Stimulated activated CD4-positive, alpha-beta T cell treated with anti-CD3 and anti-CD28 coated beads, Interleukin-4, amount 100 ng/mL, for 1 hour (primary cell): ENCODE measurements at places on chromosomes 2 and 18.
A peak's percentile ranks its signal among the peaks of the same experiment; 100 is the strongest.

DNA sequence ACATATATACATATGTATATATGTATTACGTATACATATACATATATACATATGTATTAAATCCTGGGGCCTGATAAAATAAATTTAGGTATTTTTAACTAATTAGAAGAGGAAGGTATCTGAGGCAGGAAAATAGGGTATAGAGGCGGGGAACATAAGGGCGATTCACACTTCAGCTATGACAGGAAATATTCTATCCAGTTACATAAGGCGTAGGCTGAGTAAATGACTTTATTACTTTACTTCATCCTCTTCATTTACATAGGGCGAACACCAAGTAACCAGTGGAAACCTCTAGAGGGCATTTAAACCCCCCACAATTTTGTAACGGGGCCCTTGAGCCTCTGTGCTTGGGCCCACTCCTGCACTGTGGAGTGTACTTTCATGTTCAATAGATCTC lies 167.5 kb downstream of the SOCS6 start:
- no peak for DNase-seq

DNA sequence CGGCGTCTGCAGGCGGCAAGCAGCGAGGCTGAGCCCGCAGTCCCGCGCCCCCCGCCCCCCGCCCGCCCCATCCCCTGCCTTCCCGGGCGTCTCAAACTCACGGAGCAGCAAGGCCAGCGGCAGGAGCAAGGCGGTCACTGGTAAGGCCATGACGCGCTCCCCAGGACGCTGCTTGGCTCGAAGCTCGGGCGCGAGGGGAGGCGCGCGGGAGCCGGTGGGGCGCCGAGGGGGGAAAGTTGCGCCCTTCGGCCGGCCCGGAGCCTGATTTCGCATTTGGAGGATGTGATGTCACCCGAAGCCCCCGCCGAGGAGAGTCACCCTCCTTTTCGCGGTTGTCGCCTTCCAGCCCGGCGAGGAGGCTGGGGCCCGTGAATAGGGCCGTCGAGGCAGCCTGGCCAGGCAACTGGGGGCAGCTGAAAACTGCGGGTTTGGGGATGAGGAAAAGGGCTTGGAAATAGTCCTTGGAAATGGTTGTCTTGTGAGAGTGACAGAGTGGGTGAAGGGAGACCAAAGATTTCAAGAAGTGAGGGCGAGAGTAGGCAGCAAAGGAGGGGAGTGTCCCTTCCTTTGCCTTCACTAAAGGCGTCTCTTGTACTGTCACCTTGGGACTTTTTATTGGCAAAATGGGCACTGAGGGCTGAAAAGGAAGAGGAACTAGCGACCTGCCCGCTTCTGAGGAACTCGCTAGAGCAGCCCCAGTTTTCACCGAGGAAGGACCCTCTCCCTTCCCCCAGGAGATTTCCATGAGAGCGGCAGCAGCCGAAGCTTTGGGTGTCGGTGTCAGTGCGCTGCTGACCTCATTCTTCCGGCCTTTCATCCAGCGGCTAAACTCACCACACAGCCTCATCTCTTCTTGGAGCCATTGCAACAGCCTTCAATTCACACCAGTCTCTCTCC lies at the start of gene CD8A:
Gene CD8A (minus strand): TSS at position 238 of the 897 bp plus-strand sequence. CDS start 88 bp downstream, at position 150.
- peak; percentile 19 for DNase-seq

GRCh38 chr18:63677500-63678225 lies 16.0 kb upstream of the SERPINB3 start:
- no peak for DNase-seq

GRCh38 chr2:237059155-237059875 lies 26.4 kb upstream of the COPS8 start:
- DNase-seq = no peak

DNA sequence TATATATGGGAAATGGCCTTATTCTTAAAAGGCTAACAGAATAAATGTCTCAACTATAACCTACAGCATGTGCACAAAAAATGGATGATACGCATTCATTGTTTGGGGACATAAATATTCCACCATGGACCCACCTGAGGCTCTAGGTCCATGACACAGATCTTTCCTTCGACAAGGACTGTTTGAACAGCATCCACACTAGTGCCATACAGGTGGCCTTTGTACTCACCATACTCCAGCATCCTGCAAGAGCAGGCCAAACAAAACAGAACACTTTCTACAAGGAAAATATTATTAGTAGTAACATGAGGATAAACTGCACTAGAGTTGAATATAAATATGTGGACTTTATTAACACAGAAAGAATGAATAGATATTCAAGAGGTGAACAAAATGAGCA lies 6.1 kb upstream of the TMEM237 start:
- no peak for DNase-seq

DNA sequence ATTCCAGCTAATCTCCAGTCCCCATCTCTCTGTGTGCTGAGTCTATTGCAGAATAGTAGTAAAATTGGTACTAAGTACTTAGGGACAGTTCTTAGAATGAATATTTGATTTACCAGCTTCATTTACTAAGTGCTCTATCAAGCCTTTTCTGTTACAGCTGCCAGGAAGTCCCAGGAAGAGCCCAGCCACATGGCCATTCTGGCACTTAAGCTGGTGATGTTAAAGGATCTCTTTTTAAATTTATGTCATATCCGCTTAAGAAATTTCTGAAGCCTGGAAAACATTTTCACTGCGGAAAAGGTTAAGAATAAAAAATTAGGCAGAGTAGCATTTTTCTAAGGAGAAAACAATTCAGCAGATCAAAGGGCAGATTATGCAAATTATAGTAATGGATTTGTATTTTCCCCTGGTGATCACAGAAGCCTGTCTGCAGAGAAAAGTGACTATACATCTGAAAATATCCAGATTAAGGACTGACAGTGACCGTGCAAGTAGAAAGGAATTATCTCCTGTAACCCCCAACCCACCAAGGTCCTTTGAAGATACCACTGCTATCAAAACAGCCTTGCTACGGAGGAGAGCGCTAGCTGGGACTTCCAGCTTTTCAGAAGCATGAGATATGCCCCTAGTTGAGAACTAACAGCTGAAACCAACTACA lies 260.8 kb downstream of the SH3BP4 start:
- no peak for DNase-seq

GRCh38 chr2:46490521-46491141 lies 11.3 kb downstream of the TMEM247 start:
- no peak for DNase-seq

DNA sequence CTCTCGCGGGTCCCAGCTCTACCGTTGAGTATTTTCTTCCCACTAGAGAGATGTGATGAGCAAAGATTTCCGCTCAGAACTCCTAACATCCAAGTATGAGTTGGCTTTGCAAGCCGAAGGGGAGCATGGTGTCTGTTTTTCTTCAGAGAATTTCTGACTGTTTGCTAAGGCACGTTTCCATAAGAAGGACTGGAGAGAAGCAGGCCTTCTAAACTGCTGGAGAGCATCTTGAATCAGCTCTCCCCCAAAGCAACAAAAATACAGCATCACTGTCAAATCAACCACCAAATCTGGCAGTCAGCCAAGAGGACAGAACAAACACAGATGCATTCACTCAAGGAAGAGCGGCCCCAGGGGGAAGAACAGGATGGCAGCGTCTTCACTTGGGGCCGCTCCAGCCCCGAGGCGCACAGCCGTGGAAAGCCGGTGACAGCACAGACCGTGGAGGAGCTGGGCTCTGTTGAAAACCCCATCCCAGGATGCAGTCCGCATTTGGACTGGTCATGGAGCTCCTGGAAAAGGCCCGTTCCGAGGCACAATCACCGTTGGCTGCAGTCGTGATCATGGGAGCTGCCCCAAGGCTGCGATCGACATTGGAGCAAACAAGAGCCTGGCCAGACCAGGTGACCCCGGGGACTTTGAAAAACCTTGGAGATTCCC lies 101.4 kb downstream of the NFATC1 start:
- DNase-seq = no peak

DNA sequence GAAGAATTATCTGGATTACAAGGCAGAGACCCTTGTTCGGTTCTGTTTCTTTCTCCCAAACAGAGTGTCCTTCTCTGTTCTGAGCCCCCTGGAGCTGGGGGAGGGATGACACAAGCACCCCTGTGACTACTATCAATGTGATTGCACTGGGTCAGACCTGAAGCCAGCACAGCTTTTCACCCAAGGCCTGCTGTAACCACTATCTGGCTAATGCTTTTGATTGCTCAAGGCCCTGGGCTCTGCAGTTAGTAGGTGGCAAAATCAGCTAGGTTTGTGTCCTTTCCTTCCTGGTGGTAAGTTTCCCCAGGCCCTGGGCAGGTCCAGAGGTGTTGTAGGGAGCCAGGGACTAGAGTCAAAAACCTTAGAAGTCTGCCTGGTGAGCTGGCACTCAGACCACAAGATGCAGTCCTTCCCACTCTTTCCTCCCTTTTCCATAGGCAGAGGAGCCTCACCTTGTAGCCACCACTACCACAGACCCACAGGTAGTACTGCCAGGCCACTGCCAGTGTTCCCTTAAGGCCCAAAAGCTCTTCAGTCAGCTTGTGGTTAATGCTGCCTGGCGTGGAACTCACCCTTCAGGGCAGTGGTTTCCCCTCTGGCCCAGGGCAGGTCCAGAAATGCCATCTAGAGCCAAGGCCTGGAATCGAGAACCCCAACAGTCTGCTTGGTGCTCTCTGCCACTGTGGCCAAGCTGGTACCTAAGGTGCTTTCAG lies 83.0 kb downstream of the FAM117B start:
- no peak for DNase-seq

- no peak for DNase-seq
These were observed 74.3 kb upstream of the SLC1A4 start for GRCh38 chr2:64914735-64915509.

- DNase-seq = no peak
These were observed 93.2 kb downstream of the BCL2L11 start for GRCh38 chr2:111213877-111214276.

- DNase-seq = no peak
These were observed 783.7 kb upstream of the TMEFF2 start for GRCh38 chr2:192978395-192978794.

DNA sequence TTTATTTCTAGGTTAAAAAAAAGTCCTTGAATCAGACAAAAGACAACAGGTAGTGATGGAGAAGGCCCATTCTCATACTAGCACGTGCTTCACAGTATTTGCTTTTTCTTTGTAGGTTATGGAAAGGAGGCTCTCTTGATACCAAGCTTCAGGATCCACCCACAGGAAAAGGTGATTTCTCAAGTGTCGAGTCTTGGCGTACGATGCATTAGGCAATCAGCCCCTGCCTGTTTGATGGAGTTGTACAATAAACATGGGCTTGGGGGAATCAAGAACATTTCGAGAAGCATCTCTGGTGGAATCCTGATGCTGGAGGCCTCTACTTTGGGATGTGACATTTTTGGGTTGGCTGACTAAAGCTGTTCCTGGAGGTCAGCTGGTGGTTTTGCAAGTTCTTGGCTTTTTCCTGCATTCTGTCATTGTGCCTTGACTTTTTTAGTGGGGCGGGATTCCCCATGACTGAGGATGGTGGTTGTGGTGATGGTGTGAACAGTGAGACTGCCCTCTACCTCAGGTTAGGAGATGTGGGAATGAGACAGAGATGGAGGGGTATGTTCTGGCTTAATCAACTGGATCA lies 231.5 kb upstream of the SPRED2 start:
- DNase-seq = no peak

- no peak for DNase-seq
These were observed 56.7 kb downstream of the MALT1 start for GRCh38 chr18:58727776-58728500.

DNA sequence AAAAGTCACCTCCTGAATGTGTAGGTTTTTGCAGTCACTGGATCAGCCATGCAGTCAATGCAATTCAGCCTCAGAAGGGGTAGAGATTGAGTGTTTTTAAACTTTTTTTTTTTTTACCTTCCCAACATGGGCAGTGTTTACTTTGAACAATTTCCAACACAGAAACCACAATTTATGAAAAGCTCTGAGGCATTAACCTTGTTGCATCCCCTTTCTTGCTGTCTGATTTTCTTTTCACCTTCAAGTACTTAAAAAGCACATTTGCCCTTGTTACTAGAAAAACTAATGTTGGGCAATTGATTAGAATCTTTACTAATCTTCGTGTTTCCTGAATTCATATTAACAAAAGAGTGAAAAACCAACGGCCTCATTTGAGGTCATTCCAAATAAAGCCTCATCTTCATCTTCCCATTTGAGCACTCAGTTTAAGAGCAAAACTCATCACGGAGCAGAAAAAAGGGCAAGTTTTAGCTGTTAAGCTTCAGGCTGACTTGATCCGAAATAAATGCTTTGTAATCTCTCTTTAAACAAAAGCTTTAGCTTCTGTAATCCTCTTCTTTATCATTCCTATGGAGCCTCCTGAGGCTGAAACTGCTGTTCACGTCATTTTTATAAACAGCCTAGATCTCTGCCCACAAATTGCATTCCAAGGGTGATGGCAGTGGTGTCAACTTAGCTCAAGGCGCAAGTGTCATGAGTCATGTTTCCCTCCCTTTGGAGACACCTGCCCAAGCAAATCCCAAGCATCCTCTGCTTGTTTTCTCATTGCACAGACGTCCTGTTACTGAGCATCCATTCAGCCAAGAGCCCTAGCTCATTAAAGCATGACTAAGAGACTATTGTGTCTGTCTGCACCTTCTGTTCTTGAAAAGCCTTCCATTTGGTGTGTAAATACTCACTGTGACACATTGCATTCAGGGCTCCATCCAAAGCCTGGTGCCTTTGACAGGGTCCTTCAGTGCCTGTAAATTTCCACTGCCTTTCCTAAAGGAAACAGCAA lies 107.7 kb downstream of the HNMT start:
- no peak for DNase-seq

GRCh38 chr2:20450201-20450999 lies 3.5 kb downstream of the RHOB start:
- DNase-seq = no peak

DNA sequence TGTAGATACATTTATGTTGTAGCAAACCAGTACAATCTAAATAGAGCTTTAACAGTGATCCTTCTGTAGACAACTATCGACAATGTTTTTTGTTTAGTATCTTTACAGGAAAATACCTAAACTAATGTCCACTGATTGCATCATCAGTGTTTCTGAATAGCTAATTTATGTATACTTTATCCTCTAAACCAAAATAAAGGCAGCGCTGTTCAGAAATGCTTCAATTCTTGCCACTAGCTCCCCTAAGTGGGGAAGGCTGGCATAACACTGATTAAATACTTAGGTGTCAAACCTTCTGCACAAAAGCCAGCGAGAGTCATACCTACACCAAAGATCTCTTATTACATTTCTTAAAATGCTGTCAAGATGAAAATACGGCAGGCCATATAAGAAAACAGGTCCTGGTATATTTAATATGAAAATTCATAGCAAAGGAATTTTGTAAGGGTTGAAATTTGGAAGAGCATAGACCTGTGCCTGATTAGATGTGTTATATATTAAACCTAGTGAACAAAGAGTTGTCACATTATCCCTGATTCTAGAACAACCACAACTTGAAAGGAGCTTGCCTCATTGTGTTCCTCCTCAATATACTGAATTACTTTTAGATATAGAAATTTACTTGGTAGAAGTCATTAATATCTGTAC lies 1693.4 kb upstream of the SLC39A10 start:
- no peak for DNase-seq
